Esophagus squamous epithelium (tissue), 5 donors: ENCODE measurements at places on chromosomes 1 and 21.
A peak's percentile ranks its signal among the peaks of the same experiment; 100 is the strongest.

- DNase-seq = no peak
Observed at GRCh38 chr1:58769809-58770320, 14.0 kb downstream of the JUN start.

GRCh38 chr1:26075421-26076144 lies 8.2 kb upstream of the TRIM63 start:
- DNase-seq = no peak

DNA sequence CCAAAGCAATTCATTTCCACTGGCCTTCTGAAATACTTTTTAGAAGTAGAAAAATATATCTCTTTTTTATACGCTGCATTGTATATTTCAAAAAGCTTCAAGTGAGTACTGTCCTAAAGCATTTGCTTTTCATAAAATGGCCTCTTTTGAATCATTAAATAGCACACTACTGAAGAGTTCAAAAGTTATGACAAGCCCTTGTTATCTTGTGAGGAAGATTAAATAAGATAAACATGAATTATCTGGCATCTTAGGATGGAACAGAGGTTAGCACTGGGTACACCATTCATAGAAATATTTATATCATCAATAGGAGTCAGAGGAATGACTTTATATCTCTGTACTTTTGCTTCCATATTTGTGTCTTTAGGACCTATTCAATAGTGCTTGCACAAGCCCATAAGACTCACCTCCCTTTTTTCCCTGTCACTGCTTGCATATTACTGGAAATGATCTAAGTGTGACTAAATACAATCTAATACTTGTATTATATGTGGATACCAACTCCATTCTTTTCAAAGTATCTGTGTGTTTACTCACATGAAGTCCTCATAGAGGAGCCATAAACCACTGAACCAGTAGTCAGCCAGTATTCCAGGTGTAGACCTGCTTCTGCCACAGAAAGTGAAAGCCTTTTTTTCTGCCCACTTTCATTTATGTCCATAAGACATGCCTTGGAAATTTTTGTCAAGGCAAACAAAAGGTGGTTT lies 274.2 kb upstream of the C1orf105 start:
- no peak for DNase-seq

GRCh38 chr1:32247983-32248889 lies 1.2 kb downstream of the FAM167B start:
- peak; percentile 28 for DNase-seq

GRCh38 chr1:1841575-1841995 lies 49.3 kb downstream of the GNB1 start:
- no peak for DNase-seq

DNA sequence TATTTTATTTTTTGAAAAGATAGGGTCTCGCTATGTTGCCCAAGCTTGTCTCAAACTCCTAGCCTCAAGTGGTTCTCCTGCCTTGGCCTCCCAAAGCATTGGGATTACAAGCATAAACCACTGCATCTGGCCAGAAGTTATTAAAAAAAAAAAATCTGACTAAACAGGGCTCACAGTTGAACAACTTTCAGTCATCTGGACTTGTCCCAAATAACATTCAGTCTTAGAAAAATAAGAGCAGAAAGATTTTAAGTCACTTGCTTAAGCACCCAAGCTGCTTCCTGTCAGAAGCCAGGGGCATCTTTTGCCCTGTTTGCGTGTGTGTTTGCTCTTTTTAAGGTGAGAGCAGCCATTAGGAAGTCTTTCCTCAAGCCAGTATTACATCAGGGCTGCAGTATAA lies 286.8 kb downstream of the LMO4 start:
- no peak for DNase-seq

GRCh38 chr1:245875581-245876261 lies 631.4 kb downstream of the SMYD3 start:
- no peak for DNase-seq

GRCh38 chr1:87284456-87285240 lies 44.0 kb upstream of the LMO4 start:
- no peak for DNase-seq

DNA sequence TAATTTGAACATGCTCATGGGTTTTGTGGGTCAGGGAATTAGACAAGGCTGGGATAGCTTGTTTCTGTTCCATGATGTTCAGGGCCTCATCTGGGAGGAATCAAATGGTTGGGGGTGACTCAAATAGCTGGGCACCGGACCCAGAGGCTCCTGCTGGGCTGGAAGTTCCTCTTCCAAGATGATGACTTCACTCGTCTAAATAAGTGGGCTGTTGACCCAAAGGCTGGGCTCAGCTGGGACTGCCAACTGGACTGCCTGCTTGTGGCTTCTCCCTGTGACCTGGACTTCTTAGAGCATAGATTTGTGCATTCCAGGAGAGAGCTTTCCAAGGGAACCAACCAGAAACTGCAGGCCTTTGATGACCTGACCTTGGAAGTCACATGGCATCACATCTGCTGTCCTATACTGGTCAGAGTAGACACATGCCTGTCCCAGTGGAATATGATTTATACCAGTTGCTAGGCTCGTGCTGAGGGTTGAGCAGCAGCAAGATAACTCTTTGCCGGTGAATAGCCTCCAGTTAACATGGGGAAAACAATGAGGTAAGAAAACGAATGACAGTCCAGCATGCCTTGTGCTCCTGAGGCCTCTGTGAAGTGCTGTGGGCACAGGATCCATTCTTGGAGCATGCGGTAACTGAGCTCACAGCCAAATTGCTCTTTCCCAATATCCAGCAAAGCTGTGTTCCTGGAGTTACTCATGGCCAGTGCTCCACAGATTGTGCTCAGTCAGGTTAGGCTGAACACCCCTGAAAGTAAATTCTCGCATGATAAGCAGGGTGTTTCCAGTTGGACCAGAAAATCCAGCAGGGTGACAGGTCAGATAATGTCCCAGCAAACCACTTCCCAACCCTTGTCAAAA lies 272.9 kb upstream of the TMEM51 start:
- DNase-seq = no peak

GRCh38 chr1:205249651-205250050 lies 21.9 kb downstream of the TMCC2 start:
- no peak for DNase-seq

DNA sequence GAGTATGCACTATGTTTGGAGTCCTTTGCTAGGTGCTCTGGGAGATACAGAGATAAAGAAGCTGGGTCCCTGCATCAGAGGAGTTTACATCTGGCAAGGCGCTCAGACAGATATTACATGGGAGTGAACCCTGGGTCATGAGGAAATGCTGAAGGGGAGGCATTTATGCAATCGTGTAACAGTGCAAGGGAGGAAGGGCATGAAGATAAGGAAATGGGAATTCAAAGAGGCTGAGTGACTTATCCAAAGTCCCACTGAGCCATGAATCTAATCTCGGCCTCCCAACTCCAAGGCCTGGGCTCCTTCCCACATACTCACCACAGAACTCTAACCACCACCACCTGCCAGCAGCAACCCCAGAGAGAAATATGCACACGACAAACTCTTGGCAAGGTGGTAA lies 51.6 kb downstream of the FAM163A start:
- no peak for DNase-seq

- no peak for DNase-seq
Observed at GRCh38 chr1:236530959-236531358, 7.2 kb downstream of the LGALS8 start.

DNA sequence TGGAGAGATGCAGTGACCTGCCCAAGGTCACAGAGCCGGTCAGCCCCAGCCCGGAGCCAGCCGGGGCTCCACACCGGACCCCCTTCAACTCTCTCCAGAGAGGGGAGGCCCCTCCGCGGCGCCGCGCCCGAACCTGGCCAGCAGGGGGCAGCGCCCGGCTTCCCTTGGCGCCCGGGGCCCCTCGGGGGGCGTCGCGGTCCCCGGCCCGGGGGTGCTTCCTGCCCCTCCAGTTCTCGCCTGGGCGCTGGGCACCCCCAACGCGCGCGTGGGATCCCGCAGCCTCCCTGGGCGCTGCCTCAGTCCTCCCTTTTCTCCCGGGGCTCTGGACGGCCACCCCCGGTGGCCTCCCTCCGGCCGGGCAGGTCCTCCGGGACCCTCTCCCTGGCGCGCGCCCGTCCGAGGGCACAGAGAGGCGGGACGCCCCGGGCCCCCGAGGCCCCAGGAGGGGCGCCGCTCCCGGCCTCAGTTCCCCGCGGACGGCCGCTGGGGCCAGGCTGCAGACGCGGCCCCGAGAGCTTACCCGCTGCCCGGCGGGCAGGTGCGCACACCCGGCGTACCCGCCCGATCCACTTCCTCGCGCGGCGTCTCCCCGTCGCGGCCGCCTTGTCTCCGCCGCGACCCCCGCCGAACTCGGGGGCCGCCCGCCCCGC lies 406 bp downstream of the HTR1D start:
- no peak for DNase-seq

DNA sequence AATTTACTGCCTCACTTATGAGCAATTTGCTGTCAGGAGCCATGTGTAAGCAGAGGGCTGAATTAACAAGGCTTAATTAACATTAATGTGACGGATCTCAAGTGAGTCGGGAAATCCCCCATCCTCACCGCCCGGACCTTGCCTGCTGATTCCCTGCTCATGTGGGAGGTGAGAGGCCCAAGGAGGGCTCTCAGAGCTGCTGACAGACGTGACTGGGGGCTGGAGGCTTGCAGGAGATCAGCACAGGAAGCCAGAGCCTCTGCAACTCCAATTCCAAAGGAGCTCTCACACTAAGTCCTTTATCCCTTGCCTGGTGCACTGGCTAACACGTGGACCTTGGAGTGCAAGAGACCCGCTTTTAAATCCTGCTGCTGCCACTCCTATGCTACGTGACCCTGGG lies 19.4 kb downstream of the LRP8 start:
- DNase-seq = no peak

DNA sequence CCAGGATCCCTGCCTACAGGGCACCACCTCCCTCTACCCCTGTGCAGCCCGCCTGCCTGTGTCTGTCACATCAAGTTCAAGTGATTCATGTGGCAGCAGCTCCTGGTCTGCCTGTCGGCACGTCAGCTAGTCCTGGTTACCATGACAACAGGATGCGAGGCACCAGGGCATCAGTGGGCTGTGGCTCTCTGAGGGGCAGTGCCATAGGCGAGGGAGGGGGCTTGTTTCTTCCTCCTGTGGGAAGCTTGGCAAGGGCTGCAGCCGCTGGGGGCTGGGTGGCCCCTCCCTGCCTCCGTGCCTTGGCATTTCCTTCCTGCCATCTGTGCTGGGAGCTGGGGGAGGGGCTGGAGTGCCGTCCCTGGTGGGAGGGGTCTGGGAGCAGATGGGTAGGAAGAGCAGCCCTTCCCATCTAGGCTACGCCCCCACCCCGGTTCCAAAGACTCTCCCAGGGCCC lies 43.1 kb downstream of the FOXO6 start:
- DNase-seq = no peak

DNA sequence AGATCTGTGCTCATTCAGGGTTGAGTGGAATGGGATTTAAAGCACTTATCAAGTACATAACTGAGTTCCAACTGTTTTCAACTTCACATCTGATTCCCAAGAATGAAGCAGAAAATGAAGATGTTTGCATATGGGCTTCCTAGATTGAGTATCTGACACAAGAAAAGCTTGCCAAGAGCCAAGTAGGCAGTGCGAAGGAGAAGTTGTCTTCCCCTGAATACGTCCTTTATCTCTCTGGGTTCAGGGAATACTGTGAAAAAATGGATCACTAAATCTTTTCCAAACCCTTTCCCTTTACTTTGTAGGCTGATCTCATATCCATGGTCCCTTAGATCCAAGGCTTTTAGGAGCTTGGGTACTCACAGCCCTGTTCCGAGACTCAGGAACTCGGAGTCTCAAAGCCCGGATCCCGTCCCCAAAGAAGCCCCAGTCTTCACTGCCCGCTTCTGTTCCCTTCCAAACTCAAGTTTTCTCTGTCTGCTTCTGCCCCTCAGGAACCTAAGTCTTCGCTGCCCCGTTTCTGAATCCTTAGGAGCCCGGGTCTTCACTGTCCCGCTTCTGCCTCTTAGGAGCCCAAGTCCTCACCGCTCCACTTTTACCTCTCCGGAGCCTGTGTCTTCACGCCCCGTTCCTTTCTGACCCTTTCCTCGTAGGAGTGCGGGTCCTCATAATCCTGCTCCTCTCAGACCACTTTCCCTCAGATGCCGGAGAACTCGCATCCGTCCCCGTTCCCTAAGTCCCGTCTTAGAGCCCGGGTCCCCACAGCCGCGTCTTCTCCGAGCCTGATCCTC lies 616 bp downstream of the TAF12 start:
- DNase-seq = no peak

GRCh38 chr1:17069452-17070162 lies 15.8 kb upstream of the SDHB start:
- DNase-seq = no peak

DNA sequence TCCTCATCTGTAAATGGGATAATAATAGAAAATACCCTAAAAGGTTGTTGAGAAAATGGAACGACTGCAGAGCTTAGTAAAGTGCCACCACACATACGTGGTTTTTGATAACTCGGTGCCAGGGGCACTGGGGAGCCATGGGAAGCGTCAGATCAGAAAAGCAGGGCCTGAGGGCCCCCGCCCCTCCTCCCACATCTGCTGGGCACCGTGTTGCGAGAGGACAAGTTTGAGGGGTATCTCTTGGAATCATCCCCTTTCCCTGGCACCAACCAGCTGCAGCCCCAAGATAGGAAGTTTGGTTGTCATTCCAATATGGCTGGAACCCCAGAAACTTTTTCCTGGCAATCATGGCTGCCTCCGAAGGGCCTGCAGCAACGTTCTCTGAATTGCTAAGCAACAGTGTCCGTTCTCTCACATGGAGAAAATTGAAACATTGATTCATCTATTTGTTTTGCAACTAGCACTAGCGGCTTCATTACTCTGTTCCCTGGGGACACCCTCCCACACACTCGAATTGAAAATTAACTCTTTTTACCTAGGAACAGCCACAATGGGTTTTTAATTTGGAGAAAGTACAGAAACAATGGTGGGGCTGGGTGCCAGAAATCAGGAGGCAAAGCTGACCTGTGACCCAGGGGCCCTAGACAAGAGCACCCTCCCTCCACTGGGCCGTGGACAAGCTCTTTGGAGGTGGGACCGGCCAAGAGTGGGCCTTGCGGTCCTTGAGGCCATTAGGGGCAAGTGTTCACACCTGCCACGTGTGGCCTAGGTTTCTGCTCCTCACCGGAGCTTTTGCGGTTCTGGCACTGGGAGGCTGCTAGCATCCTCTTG lies 190.0 kb upstream of the VAMP3 start:
- DNase-seq = no peak
